ENCODE measurements at places on chromosomes 12 and 14.

- no peak for DNase-seq
Observed at GRCh38 chr14:68981139-68981538, 2.0 kb upstream of the ACTN1 start.

DNA sequence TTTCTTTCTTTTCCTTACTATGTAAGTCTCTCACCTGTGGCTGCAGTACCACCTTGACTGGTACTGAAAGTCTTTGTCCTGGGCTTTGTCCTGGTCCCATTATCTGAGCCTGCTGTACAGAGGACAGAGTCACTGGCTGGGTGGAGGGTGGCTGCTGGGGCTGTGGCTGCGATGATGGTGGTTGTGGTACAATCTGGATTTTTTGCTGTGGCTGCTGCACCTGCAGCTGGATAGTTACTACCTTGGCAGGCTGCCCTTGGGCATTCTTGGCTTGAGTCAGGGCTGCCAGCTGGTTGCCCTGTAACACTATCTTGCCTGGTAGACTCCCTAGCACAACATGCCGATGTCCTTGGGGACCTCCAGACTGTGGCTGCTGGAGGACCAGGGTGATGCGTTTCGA is 27.0 kb downstream of the CHD8 start:
- DNase-seq: no peak

GRCh38 chr12:109393437-109394345 is 46.0 kb downstream of the MYO1H start:
- DNase-seq: no peak

DNA sequence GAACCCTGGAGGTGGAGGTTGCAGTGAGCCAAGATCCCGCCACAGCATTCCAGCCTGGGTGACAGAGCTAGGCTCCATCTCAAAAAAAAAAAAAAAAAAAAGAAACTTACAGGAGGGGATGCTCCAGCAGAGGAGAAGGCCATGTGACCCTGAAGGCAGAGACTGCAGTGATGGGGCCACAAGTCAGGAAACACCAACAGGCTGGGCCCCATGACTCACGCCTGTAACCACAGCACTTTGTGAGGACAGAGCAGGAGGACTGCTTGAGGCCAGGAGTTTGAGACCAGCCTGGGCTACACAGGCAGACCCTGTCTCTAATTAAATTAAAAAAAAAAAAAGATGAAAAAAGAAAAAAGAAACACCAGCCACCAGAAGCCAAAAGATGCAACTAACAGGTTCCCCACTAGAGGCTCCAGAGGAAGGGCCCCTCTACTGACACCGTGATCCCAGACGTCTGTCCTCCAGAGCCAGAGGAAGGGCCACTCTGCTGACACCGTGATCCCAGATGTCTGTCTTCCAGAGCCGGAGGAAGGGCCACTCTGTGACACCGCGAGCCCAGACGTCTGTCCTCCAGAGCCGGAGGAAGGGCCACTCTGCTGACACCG is 9.1 kb upstream of the GLT1D1 start:
- DNase-seq: no peak

GRCh38 chr14:65177551-65177950 is 75.2 kb upstream of the MAX start:
- no peak for DNase-seq

- no peak for DNase-seq
Observed at GRCh38 chr12:26032290-26032689, 73.8 kb downstream of the RASSF8 start.

DNA sequence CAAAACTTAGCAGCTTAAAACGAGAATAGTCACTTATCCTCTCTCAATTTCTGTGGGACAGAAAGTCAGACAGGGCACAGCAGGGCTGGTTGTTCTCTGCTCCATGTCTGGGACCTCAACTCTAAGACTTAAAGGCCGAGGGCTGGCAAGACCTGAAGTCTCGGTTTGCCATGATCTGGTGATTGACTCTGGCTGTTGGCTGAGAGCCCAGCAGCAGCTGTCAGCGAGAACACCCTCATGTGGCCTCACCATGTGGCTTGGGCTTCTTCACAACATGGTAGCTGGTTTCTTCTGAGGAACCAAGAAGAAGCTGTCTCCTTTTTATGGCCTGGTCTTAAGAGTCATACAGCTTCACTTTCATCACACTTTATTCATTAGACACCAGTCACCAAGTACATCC is 1.7 kb upstream of the VASH1 start:
- no peak for DNase-seq
